Activated T-helper 17 cell treated with anti-CD3 and anti-CD28 coated beads, Interleukin-2, amount 50 U/mL, for 72 hours (primary cell): ENCODE measurements at places on chromosomes 5 and 9.

GRCh38 chr5:133371371-133372155 lies 240.8 kb downstream of the FSTL4 start:
- no peak for ATAC-seq

GRCh38 chr5:135110785-135111596 lies 77.0 kb upstream of the PITX1 start:
- no peak for ATAC-seq

DNA sequence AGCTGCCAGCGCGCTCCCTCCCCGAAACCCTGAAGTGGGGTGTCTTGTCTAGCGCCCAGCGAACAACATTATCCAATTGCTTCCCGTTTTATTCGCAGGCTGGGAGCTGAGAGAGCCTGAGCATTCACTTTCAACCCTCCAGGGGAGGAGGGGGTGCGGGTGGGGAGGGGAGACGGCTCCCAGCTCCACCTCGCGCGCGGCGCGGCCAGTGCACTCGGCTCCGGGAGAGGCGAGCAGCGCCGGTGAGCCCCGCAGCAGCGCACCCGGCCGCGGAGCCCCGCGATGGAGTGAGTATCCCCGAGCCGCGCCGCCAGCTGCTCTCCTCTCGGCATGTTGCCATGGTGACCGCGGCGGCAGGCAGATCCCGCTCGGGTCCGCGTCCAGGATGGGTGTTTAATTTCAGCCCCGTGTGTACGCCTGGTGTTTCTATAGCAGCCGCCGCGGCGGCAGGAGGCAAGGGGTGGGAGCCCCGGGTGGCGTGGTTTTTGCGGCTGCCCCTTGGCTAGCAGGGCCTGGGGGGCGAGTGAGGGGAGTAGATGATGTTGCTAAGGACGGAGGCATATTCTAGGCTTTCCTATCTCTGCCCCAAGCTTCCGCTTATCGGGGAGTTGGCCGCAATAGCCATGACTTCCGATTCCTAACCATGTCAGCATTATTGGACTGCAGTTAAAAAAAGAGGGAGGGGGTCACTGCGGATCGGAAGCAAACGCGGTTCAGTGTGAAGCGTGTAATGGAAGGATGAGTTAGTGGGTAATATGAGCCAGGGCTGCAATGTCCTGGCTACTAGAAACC lies 139.2 kb upstream of the PALM2AKAP2 start:
- ATAC-seq: no peak

DNA sequence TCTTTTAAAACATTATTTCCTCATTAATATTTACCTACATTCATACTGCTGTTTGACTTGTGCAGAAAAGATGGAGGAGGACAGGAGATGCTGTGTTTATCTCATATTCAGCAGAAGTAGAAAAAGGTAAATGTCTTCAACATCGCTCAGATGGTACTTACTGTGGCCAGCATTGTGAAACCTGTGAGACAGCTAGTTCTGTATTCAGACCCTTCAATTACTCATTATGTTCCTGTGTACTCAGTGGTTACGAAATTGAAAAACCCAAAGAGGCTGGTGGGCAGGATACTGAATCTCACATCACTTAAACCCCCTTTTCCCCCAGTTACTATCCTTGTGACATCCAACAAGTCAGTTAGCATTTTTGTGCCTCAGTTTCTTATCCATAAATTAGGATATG lies 216.0 kb downstream of the KDM4C start:
- peak; percentile 83 for ATAC-seq

GRCh38 chr9:127815512-127816361 lies 13.1 kb downstream of the FPGS start:
- no peak for ATAC-seq

- no peak for ATAC-seq
Measured at GRCh38 chr5:41776435-41776834, 93.8 kb downstream of the OXCT1 start.

- peak; percentile 89 for ATAC-seq
Measured at GRCh38 chr9:35664531-35665470, at the start of gene ARHGEF39. TSS of gene ARHGEF39 (minus strand) at chr9:35665195. CDS start at chr9:35665169, 26 bp downstream.

DNA sequence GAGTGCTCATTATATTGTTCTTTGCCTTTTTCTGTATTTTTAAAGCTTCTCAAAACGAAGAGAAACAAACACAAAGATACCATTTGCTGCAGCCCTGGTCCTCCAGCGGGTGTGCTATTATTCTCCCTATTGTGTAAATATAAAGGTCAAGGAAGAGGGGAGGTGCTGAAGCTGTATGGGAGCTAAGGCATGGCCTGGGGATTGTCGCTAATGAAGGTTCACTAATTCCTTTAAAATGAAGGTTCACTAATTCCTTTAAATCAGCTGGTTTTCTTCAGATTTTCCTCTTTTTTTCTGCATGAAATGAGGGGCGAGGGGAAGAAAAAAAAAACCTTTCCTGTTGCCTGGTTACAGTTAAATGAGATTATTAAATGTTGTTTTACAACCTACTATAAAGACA lies 74.5 kb upstream of the MAP1B start:
- no peak for ATAC-seq

DNA sequence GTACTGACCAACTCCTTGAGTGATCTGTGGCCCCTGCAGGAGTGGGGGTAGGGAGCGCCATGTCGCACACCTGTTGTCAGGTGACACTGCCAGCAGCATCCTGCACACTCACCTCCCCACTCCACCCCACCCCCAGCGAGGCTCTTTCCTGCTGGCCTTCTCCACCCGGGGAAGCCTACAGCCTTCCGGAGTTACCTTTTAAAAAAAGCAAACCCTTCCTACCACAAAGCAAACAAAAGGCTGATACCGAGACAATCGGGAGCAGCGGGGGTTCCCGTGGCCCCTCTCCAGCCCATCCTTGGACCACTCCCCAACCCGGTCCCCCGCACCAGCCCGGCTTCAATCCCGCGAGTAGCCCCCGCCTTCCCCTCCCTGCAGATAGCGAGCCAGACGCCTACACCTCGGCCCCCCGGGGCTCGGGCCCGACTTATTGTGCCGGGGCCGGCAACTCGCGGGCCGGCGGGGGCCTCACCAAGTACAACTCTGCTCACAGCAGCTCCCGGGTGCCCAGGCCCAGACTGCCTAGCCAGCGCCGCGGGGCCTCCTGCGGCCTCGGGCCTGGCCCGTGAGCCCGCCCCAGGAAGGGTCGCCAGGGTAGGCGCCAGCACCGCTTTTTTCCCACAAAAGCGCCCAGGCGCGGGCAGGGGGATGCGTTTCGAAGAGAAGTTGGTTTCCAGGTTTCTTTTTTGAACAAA lies 724 bp downstream of the MACROH2A1 start:
- peak; percentile 53 for ATAC-seq

DNA sequence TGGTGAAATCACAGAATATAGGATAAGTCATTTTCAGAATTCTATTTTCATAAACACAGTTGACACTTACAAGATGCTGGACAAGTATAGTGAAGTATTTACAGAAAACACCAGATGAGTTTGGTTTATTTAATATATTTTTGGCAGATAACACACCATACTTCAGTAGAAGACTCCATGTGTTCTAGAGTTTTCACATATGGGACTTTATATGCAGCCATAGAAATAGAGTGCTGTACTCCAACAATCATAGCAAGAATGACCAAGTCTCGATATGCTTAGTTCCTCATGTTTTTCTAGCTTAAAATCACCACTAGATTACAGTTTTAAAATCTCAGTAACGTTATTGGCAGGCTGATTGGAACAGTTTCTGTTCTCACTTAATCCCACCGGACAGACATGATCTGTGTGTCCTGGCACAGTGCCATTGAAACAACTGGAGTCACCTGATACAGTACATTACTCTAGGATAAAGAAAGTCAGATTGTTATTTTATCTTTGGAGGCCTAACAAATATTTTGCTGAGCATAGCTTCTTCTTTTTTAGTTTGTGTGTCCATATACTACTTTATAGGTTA lies 45.8 kb upstream of the ERBIN start:
- no peak for ATAC-seq

GRCh38 chr5:151199581-151200185 lies 24.2 kb downstream of the CCDC69 start:
- ATAC-seq: no peak

- ATAC-seq: no peak
Measured at GRCh38 chr9:20349568-20349967, 272.7 kb downstream of the MLLT3 start.

- ATAC-seq: no peak
Measured at GRCh38 chr9:107228496-107229039, 54.5 kb upstream of the RAD23B start.

- no peak for ATAC-seq
Measured at GRCh38 chr9:37769995-37770394, 14.9 kb downstream of the EXOSC3 start.

DNA sequence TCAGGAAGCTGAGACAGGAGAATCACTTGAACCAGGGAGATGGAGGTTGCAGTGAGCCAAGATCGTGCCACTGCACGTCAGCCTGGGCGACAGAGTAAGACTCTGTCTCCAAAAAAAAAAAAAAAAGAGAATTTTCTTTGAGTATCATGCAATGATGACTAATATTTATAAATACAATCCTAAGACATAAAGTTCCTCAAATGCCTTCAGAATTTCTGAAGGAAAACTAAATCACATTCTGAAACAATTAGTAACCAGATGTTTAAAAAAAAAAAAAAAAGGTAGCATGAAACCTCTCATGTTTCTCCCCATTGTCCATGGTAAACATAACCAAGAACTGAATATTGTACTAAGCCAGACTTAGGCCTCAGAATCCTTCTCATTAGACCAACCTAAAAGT lies 23.1 kb downstream of the MLLT3 start:
- no peak for ATAC-seq

DNA sequence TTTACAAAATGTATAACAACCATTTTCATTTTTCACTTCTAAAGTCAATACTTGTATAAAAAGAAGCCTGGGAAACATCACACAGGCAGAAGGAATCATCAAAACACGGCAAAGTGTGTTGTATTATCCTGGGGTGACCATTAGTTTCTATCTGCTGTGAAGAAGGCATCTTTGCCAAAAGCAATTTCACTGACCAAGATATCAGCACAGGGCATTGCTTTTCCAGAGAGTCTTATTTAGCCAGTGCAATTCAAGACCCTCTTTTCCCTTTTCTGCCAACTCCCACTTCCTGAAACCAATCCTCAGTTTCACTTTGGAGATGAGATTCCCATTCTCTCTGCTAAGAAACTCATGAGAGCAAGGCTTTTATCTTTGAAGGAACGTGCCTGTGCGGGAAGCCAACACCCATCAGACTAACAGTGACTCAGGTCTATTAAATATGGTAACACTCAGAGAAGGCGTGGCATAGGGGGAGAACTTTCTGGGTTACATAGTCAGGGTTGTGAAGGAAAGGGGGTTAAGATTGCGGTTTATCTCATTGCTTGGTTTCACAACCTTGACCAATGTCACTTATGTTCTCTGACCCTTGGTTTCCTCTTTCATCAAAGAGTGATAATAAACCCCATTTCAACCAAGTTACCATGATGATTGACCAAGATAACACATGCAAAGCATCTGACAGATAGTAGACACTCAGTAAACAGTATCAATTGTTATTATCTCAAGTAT lies 666.9 kb upstream of the KLF4 start:
- no peak for ATAC-seq

DNA sequence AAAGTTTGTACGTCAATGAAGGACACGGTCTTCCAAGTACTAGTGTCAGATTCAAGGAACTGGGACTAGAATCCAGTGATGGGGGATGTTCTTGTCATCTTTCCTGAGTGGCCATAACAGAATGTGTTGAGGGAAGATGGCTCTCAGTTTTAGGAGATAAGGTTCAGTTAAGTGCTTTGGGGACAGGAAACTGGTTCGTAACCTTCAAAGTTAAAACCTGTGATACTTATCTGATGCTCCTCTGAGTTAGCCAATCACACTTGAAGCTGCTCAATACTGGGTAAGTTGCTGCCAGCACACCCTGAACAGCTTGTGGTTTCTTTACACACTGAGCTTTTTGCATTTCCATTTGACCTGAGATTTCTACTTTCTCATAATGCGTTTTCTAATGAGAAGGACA lies 64.4 kb downstream of the PIK3R1 start:
- peak; percentile 90 for ATAC-seq

DNA sequence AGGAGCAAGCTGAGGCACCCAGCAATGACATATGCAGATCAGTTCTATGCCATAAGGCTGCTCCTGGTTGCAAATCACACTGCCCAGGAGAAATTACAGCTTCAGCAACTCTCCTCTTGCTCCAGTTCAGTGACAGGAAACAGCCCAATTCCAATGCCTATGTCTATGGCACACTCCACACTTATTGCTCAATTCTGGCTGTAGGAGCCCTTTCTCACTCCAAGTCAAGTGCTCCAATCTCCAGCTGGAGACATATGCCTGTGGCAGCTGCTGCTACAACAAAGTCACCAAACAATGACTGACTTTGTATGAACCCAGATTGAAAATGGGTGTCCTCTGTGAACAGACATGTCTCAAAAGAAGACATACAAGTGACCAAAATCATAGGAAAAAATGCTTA lies 31.8 kb upstream of the PLCXD3 start:
- ATAC-seq: no peak

DNA sequence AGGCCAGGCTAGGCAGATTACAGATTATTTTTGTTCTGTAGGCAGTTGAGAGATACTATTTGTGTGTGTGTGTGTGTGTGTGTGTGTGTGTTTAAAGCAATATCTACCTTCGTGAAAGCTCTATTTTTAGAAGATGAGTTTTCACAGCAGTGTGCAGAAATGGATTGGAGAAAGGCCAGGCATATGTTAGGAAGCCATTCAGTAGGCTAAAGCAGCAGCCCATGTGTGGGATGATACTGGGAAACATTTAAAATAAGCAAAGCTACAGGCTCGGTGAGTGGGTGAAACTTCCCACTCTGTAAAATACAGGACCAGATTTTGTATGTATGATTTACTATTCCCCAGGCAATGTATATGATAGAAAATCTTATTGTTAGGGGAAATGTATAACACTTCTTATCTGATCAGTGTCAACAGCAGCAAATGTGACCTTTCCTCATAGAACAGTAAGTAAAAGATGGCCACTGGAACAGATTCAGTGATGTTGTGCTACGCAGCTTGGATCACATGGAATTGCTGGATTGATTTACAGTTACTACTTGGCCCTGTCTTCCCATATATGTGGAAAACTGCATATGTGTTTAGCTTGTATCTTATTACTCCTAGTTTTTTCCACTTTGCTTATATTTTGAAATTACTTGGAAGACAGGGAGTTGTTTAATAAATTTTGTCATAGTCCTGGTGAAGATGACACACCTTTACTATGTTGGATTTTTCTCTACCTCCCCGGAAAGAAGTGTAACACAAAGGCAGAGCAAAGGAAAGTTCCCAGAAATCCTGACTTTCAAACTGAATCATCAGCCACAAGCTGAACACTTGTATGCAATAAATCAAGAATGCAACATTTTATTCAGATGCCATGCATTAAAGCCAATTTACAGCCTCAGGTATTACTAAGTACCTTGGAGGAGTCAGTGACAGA lies 1077.7 kb upstream of the SEMA6A start:
- no peak for ATAC-seq
